LoVo (cell line): ENCODE measurements at places on chromosomes 4 and X.

GRCh38 chr4:7780751-7781348 lies 158.8 kb downstream of the AFAP1 start:
- no peak for DNase-seq

DNA sequence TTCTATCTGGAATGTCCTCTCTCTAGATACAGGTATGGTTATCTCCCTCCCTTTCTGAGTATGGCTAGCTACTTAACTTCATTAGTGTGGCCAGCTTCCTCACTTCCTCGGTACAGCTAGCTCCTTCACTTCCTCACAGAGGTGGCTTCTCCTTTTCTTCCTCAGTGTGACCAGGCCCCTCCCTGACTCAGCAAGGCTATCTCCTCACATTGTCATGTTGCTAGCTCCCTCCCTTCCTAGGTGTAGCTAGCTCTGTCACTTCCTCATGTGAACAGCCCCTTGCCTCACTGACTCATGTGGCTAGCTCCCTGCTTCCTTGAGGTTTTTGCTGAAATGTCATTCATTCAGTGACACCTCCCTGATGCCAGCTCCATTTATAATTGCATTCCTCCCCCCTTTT lies 67.3 kb upstream of the DDIT4L start:
- peak; percentile 50 for DNase-seq

DNA sequence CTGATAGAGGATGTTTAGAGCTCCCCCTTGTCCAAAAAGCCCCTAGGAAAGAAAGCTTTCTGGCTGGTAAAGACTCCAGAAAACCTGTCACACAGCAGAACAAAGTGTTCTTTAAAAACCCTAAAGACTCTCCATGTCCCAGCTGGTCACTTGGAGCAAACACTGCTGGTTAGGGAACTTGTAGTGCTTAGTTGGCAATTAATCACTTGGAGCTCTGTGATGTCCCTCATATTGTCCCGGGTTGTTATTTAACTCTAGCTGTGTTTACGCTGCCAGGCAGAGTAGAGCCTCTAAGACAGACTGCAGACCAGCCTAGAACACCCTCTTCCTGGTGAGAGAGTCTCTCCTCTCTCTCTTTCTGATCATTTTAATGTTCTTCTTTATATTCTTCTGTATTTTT lies 267.3 kb downstream of the BCOR start:
- DNase-seq: no peak

- DNase-seq: no peak
Observed at GRCh38 chrX:54530357-54530900, 410 bp downstream of the GNL3L start.

DNA sequence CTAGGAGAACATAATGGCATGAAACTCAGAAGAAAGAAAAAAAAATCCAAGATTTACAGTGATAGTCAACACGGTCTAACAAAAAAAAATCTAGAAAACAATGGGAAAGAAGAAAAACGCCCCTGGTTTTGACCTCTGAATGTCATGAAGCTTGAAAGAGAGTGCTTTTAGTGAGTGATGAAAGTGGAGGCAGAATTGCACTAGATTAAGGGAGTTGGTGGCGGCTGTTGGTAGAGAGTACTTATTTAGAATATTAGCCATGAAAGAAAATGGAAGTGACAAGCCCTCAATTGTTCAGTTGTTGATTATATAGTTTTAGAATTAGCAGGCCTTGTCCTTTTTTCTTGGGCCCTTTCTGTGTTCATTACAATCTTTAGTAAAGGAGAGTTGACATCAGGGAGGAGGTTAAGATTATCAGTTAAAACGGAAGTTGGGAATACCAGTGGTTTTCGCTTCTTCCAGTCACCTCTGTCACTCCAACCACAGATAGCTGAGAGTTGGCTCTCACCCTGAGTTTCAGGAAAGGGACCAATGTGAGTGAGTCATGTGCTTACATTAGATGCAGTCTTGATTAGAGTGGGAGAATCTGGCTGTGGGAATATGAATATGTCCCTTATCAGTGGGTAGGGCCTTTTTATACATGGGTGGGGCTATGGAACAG lies 29.7 kb downstream of the EREG start:
- peak; percentile 92 for DNase-seq

GRCh38 chr4:89928838-89929237 lies 34.2 kb downstream of the MMRN1 start:
- DNase-seq: no peak

GRCh38 chrX:124475358-124475757 lies 129.0 kb downstream of the SH2D1A start:
- no peak for DNase-seq

GRCh38 chrX:96389281-96390047 lies 295.2 kb upstream of the DIAPH2 start:
- DNase-seq: no peak

DNA sequence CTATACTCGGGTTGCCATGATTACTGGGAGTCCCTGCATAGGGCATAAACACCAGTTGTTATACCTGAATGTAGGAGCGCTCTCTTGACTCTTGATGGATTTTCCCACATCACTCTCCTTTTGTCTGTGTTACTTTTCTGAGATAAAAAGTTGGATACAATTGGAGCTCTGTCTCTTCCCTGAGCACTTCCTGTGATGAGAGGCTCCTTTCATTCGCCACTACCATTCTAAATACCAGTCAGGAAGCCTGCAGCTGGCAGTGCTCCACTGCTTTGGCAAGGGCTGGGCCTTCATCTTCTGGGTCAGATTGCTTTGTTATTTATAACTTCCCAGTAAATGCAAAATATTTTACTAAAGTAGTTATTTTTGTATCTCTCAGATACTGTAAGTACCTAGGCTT lies 13.9 kb downstream of the TCEANC start:
- no peak for DNase-seq

DNA sequence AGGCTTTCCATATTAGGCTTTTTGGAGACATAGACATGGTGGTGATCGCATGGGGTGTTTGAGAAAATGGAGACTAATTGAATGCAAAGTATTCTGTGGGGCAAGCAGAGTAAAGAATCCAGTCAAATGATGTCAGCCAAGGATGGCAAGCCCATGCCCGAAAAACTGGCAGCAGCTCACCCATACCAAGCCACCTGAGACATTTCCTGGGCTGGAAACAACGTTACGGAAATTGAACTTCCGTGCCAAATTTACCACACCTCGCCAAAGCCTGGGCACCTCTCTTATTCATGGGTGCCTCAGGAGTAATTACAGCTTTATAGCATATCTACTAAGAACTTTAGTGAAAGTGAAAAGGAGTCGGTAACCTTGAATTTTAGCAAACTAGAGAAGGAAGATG lies 166.4 kb downstream of the CBR4 start:
- no peak for DNase-seq

DNA sequence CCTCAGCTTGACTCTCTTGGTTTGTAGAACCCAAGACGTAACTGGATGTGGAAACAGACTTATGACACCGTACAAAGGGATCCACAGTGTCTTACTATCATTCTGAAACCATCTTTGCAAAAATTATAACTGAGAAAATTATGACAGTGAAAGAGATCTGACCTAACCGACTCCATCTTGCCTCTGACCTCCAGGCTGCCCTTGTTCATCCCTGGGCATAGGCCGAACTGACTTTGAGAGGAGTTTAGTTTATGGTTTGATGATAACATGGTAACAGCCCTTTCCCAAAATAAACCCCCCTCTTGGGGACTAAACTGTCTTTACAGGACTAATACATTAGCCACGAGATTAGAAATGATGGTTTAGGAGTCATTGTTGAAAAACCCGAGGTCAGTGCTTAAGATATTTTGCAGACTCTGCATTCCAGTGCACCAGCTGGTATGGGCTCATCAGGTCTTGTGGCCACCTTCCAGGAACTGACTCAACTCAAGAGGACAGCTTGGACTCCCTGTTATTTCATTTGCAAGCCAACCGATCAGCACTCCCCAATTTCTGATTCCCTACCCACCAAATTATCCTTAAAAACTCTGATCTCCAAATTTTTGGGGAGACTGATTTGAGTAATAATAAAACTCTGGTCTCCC lies 49.6 kb downstream of the CASP3 start:
- DNase-seq: no peak

GRCh38 chrX:144379156-144379555 lies 495.3 kb downstream of the UBE2NL start:
- DNase-seq: no peak

GRCh38 chrX:349196-349595 lies 30.6 kb upstream of the GTPBP6 start:
- DNase-seq: no peak

DNA sequence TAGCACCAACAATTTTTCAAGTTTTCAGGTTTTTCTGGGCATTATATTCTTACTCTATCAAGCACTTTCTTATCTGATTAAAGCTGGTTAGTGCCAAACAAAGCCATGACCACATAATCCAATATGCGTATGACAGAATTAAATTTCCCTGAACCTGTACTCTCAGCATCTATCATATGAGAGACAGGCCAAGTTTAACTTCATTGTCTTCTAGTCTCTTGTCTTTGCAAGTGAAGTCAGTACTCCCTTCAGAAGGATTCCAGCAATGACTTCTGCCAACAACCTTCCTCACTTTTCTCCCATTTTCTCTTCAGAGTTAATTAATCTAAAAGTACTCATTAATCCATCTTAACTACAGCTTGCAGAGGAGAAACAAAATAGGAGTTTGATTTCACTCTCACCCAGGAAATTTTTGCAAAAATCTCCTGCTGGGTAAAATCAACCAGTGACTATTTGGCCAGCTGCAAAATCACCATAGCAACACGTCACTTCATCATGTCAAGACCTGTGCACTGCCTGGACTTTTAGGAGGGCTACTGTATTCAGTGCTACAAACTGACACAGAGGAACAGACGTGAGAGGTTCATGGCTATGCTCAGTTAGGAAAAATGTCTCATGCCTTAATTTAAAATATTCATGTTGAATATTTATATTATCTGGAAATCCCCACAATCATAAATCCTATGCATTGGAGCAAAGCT lies 208.4 kb downstream of the ANTXR2 start:
- no peak for DNase-seq

- no peak for DNase-seq
Observed at GRCh38 chrX:18997916-18998315, 14.0 kb upstream of the PHKA2 start.

- no peak for DNase-seq
Observed at GRCh38 chrX:15761564-15762191, 23.6 kb downstream of the CA5B start.

DNA sequence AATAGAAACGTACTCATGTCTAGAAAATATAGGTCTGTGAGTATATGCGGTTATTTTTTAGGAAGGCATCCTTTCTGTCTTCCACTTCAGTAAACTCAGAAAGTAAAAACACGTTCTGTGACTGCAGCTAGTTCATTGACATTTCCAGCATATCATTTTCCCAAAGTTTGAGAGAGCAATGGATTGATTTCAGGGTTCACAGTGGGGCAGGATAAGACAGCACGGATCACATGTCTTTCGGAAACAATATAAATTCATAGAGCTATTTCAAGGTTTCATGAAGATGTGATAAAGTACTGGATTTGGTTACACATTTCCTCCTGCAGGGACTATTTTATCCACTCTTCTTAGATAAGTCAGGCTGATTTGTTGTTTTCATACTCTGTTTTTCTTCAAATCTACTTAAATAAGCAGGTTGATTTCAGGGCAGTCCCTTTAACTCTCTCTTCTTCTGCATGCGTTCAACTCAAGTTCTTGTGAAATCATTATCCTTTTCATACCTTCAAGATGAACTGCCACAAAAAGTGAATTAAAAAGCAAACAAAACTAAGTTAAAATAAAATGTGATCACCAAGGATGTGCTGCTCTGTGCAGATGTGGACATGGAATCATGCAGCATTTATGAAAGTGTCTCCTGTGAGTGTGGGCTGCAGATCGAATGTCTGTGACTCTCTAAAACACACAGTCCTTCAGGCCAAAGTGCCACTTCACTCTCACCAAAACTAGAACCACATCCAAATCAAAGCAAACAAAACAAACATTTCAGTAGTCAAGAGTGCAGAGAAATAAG lies 187.7 kb downstream of the UNC5C start:
- DNase-seq: no peak

DNA sequence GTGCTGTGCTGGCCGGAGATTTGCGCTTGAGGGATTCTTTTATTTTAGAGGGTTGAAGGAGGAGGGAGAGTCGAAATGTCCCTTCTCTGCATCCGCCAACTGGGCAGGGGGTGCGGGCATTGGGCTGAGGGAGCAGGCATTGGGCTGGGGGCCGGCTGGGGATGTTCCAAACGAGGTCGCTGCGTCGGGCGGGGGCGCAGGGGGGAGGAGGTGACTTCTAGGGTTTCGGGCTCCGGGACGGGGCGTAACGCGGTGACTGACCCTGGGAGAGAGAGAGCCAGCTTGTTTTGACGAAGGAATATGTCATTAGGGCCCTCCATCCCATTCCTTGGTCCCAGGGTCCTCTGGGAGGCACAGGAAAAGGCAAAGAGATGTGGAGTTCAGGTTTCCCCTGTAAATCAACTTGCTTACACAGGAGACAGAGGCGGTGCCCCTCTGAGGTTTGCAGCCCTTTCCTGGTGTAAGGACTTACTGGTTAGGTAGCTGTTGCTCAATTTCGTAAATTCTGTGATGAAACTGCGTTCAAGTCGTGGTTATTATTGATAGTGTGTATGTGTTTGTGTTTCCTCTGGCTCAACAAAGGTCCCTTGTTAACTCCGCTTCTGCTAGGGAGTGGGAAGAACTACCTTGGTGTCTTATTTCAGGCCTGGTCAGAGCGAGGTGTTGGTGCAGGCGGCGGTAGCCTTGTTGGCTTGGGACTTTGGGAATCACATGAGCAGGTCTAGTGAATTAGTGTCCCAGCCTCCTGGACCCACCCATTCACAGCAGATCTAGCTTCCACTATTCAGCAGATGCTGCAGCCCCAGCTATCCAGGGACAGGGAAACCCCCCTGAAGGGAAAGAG lies 716 bp downstream of the FHIP1A start:
- peak; percentile 31 for DNase-seq

- no peak for DNase-seq
Observed at GRCh38 chrX:77065896-77066295, 381.3 kb upstream of the FGF16 start.

DNA sequence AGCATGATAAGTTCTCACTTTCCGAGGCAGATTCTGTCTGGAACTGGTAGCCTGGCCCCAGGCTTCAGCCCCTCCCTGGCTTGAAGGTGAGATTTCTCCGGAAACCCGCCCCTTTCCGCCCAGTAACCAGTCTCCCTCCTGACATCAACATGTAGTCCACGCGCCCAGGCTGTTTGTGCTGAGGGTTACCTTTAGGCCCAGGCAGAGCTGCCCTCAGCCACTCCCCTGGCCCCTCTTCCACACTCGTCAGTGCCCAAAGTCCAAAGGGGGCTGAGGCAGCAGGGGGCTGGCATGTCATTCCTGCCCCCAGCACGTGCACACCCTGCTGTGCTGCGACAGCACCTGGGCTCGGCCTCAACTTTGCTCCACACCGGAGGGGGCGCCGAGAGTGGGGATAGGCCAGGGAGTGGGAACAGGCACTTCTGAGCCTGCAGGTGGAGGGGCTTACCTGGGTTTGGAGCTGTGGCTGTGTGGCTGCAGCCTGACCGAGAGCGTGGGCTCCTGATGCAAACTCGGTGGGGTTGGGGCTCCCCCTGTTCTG lies 69.5 kb upstream of the ANK2 start:
- DNase-seq: no peak

DNA sequence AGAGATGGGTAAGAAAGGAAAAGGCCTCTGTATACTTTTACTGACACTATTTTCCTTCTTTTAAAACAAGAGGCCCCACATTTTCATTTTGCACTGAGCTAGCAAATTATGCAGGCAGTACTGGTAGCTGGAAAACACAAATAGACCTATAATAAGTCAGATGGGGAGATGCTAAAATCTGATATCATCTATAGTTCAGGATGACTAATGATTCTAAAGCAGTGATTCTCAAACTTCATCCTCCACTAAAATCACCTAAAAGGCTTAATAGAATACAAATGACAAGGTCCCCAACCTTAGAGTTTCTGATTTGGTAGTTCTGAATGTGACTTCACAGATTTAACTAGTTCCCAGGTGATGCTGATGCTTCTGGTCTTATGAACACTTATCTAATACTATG lies 247.3 kb upstream of the DIPK2B start:
- DNase-seq: no peak

GRCh38 chr4:56215901-56216300 lies 171.4 kb downstream of the AASDH start:
- peak; percentile 53 for DNase-seq
